ENCODE measurements at places on chromosomes 2 and 18. TPM values are rescaled to one million over a fixed set of nuclear protein-coding genes. Genes with fewer than 3 reads are reported as not detected.

RGPD3 gene
- 0.38 TPM for total RNA-seq

L3MBTL4 gene
- total RNA-seq = 8.0 TPM

CNGA3 gene
- 5.3 TPM for total RNA-seq

MYO5B gene
- 44.1 TPM for total RNA-seq

SIGLEC15 gene
- not detected for total RNA-seq

HOXD11 gene
- not detected for total RNA-seq

OR6B3 gene
- total RNA-seq = not detected

NETO1 gene
- total RNA-seq = 52.4 TPM

SLC23A3 gene
- total RNA-seq = 2.8 TPM

SLC5A7 gene
- total RNA-seq = 1.8 TPM

GRB14 gene
- total RNA-seq = 46.3 TPM

VAMP5 gene
- 4.2 TPM for total RNA-seq

GRCh38 chr2:112134120-112134519, 4.1 kb upstream of the FBLN7 start:
- DNase-seq = no peak

DNA sequence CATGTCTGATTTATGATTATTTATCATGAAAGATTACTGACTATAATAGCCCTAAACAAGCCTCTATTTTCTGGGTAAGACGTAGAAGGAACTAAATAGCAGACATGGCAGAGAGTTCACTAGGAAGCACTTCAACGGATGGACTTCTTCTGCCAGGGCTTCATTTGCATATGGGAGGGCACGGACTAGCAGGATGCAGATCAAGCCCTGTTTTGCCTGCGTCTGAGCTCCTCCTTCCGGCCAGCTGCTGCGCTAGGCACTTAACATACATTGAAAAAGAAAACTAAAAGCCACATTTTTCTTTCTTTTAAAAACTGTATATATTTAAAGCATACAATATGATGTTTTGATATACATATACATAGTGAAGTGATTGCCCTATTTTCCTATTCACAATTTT, 340.0 kb upstream of the MEX3C start:
- DNase-seq = no peak

DNA sequence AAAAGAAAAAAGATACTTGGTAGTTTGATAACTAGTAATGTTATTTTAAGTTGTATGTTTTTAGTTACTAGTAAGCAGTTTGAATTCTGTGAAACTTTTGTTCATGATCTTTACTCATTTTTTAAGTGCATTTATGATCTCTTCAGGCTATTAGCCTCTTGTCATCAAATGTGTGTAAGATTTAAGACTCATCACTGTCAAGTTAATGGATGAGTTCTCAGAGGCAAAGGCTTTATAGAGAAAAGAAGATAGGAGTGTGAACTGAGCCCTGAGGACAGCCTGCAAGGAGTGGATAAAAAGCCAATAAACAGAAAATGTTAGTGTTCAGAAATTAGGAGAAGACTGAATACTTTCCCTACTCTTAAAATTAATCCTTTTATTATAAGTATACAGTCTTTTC, 13.5 kb downstream of the NDUFV2 start:
- no peak for DNase-seq

- DNase-seq = no peak
These were observed 246.2 kb downstream of the NEDD4L start for GRCh38 chr18:58290116-58290695.

DNA sequence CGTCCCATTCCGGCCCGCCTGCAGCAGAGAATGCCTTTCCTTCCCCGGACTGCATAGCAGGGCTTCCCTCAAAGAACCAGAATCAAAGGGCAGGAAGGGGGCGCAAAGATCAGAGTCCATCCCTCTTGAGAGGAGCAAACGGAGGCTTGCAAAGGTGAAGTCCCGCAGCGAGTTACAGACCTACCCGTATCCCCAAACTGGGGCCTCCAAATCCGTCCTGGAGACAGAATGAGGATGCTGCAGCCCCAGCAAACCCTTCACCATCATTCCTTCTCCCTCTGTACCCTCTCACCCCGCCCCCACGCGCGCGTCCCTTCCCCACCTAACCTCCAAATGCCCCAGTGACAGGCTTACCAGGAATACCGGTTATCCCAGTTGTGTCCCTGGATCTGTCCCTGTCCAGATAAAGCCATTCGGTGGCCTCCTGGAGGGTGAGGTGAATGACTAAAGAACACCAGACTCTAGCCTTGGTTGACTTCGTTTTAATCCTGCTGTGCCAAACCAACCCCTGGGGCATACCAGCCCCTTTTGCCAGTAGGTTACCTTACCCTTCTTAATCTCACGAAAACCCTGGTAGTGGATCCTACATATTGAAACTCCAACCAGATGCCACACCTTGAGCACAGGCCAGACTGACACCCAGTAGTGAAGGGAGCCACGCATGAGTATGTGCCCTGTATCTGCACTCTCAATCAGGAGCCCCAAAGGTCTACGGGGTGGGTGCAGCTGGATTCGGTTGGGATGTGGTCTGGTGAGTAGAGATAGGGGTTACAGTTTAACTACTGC, 961 bp upstream of the SLC40A1 start:
- peak; percentile 26 for DNase-seq

GRCh38 chr2:109284826-109285225, 155.8 kb downstream of the SH3RF3 start:
- DNase-seq = no peak

DNA sequence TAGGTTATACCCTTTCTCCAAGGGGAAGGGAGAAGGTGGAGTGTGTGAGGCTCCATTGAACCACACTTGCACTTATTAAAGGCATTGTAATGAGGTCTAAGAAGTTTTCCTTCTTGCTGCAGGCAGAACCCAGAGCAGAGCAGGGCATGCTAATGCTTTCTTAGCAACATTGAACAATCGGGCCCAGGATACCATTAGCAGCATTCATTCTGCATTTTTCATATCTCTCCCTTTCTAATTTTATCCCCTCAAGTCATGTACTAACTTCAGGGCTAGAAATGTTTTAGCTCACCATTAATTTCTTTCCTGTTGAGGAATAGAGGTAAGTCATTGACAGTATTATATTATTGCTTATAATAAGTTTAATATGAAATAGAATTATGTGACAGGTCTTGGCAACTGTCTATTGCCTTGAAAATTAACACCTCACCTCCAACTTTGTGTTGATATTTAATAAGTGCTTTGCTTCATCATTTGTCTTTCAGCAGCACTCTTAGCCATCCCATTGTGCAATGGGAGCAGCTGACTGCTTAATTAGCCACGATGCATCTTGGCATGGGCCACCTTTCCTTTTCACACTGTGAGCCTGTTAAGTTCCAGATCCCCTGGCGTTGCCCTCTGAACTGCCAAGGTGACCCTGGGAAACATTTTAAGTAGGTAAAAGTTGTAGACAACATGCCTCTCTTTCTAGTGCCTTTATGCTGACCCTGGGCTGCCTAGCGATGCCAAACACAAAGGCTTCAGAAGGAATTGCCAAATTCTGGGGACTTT, 300.8 kb upstream of the MEX3C start:
- no peak for DNase-seq

- DNase-seq = no peak
These were observed 264.2 kb downstream of the SS18 start for GRCh38 chr18:25825979-25826776.

GRCh38 chr2:84716564-84716963, 164.3 kb downstream of the TRABD2A start:
- no peak for DNase-seq

DNA sequence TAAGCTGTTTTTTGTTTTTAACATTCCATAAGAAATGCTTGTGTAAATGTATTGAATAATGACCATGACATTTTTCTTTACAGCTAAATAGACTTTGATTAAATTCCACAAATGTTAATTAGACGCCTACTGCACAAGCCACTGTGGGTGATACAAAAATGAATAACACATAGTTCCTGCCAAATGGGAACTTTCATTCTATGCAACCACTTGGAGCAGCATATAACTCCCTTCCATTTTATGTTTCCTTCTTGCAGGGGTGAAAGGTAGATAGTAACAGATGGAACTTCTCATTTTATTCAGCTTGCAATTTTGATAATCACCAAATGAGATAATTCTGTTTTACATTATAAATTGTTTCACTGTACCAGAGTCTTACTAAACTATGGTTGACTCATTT, 70.0 kb upstream of the THUMPD2 start:
- no peak for DNase-seq

- no peak for DNase-seq
These were observed 888.3 kb upstream of the CELF4 start for GRCh38 chr18:38453880-38454279.

- DNase-seq = no peak
These were observed 26.3 kb downstream of the CAB39 start for GRCh38 chr2:230738924-230739323.

DNA sequence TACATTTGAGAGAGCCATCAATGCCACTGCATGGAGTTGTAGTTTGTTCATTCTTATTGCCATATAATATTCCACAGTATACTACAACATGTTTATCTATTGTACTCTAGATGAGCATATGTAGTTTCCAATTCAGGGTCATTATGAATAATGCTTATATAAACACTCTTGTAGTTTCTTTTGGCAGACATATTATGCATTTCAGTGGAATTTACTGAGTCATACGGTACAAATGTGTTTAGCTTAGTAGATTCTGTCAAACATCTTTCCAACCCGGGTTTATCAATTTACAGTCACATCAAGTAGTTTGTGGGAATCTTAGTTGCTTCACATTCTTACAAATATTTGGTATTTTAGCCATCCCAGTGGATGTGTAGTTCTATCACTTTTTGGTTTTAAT, 161.1 kb downstream of the KCNH7 start:
- DNase-seq = no peak

GRCh38 chr2:10431797-10432196, 16.3 kb downstream of the ODC1 start:
- no peak for DNase-seq

GRCh38 chr2:15984368-15985255, 44.3 kb downstream of the MYCN start:
- no peak for DNase-seq

DNA sequence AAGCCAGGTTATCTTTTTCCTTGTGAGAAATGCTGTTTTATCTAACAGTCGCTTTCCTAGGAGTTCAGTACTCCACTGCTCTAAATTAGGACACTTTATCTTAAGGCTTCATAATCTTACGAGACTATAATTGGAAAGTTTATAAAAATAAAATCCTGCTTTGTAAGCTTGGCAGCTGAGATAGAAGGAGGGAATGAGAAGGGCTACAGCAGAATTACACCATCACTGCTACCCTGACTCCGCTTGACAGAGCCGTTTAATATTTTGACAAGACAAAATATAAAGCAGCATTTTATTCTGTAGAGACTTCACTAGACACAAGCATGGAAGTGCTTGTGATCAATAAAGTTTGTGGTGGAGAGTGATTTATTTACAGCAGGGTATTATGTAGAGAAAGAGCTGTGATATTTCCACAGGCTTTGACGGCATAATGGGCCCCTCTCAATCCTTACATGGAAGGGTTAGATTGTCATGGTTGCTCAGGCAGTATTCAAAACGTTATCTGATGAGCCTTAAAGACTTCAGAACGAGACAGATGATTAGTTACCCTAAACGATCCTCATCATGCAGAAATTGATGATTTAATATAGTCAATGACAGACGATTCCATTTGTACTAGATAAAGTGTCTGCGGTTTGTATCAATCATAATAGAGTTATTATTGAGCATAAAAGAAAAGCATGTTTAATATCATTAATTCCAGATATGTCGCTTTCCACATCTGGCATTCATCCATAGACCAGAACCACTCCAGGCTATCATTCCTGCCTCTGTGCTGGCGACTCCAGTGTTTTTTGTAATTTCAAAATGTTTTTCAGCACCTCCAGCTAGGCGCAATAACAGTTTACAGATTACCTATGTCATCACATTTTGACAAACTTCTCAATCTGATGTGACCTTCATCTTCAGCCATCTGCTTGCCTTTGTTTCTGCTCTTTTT, 242.2 kb downstream of the FIGN start:
- DNase-seq = no peak

DNA sequence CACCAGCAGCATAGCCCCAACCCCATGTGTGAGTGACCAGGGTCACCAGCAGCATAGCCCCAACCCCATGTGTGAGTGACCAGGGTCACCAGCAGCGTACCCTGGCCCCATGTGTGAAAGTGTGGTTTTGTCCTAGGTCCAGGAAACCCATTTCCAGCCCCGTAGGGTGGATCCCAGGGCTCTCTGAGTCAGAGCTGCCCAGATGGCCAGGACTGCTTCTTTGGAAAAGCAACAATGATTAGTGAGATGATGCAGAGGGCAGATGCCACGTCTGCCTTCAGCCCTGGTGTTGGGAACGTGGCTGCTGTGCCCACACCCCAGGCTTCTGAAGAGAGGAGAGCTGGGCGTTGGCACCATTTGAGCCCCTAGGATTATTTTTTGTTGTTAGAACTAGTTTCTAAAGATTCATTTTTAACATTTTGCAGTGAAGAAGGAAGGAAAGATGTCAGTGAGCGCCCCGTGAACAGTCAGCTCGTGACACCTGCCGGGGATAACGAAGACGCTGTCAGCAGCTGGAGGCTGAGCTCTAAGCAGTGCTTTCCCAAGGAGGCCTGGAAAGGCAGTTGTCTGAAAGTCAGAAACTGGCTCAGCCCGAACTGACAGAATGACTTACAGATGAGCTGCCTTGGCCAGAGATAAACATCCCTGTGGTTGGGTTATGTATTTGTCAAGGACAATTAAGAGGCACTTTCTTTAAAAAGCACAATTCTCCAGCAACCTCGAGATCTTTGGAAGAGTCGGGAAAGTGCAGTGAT, 32.1 kb upstream of the KCNG2 start:
- DNase-seq = no peak

- no peak for DNase-seq
These were observed 489.9 kb downstream of the NYAP2 start for GRCh38 chr2:225889452-225889851.

DNA sequence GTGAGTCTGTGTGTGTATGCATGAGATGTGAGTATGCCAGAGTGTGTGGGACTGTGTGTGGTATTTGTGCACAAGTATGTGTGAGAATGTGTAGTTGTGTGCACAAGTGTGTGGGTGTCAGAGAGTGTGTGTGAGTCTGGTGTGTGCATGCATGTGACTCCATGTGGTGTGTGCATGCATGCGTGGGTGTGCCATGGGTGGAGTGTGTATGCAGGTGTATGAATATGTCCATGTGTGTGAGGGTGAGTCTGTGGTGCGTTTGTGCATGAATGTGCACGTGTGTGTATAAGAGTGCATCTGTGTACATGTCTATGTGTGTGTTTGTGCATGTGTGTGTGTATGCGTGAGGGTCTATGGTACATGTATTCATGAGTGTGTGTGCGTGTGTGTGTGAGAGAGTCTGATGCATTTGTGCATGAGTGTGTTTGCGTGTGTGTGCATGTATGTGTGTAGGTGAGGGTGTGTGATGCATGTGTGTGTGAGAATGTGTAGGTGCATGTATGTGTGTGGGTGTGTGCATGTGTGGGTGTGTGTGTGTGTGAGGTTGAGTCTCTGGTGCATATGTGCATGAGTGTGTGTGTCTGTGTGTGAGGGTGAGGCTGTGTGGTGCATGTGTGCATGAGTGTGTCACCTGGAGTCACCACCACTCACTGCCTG, 226.8 kb downstream of the LDLRAD4 start:
- DNase-seq = no peak

Measured in progenitor cell of endocrine pancreas (in vitro differentiated cells).